ENCODE measurements at places on chromosomes 16 and 17. TPM values are rescaled to one million over a fixed set of nuclear protein-coding genes. Genes with fewer than 3 reads are reported as not detected.
A peak's percentile ranks its signal among the peaks of the same experiment; 100 is the strongest.

The KRT39 gene
- total RNA-seq, result 0.35 TPM

The CACNG1 gene
- total RNA-seq, result not detected

DNA sequence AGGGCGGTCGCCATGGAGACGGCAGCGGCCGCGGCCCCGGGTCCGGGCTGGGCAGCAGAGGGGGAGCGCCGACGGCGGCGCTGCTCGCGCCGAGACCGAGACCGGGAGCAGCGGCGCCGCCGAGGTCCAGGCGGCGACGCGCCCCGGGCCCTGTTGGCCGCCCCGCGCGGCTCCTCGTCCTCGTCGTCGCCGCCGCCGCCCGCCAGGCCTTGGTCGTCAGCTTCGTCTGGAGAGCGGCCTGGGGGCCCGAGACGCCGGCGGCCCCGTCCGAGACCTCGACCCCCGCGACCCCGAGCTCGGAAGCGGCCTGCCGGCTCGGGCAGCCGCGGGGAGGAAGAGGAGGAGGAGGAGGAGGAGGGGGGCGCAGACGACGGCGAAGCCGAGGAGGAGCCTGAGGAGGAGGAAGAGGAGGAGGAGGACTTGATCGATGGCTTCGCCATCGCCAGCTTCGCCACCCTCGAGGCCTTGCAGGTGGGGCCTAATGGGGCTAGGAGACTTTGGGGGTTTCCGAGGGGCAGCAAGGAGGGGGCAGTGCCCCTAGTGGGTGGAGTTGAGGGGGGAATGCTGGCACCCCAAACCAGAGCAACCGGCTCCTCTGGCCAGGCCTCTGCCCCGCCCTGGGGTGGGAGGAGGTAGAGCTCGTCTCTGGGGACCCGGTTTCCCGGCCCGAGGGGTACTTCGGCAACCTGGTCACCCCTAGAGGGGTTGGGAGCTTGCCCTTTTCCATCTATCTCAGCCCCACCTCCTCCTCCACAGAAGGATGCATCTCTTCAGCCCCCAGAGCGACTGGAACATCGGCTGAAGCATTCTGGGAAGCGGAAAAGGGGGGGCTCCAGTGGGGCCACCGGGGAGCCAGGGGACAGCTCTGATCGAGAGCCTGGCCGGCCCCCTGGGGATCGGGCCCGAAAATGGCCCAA, 1.5 kb downstream of the FBRS start:
- DNase-seq, result peak; percentile 73

The ITGB3 gene
- total RNA-seq, result 6.6 TPM

DNA sequence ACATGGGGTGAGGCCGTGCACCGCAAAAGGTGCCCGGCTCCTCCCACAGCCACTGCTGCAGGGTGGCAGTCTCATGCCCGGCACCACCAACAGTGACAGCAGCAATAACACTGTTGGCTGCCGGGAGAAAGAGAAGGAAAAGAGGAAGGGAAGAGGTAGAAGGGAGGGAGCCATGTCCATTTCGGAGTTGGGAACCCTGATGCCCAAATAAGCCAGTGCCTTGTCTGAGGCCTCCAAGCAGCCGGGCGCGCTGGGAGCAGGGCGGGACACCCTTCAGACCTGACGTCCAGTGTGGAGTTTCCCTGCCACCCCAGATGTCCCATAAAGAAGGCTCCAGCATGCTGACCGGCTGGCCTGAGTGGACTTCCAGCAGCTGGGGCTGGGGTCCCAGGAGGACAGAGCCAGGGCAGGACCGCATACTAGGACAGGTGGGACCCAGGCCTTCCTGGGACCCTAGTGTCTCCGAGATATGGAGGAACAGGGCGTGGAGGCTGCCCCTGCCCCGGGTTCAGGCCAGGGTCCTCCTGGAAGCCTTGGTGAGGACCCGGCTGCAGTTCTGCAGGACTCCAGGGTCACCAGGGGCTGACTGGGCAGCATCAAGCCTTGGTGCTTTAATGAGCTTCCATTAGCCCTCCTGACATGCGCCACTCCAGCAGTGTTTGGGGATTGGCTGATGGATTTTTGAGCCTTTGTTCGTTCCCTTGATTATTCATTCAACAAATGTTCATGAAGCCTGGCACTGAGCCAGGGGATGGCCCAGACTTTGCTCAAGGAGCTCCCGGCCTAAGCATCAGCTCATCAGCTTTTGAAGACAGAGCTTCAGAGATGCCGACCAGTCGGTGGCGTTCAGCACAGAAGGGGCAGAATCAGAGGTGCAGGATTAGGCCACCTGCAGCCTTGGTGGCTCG, 223.6 kb upstream of the CIBAR2 start:
- no peak for DNase-seq

The GALR2 gene
- total RNA-seq, result not detected

The PYDC1 gene
- total RNA-seq, result not detected

- no peak for DNase-seq
These were observed 22.5 kb downstream of the VPS53 start for GRCh38 chr17:692116-692515.

The PPY gene
- total RNA-seq, result not detected

GRCh38 chr16:57261806-57262205, 16.7 kb downstream of the ARL2BP start:
- DNase-seq, result peak; percentile 33

- no peak for DNase-seq
These were observed 246.2 kb downstream of the KATNIP start for GRCh38 chr16:27795992-27796614.

- DNase-seq, result no peak
These were observed 5.5 kb downstream of the DOK4 start for GRCh38 chr16:57480754-57481230.

DNA sequence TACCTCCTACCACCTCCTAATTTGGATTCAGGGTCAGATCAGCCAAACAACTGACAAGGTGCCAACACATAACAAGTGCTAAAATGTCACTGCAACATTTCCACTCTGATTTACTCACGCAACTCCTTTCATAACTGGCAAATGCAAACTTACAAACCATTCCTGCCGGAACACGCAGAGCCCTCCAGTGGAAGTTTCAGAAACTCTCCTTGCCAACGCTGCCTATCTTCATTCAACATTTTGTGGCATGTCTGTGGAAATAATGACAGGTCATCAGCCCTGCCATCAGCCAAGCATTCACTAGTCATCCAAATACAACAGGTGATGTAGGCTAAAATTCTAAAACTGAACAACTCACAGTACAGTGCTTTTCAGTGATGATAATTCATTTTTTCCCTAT, 37.7 kb upstream of the OR3A1 start:
- DNase-seq, result no peak

The CLDN7 gene
- total RNA-seq, result 117 TPM

The HSD17B2 gene
- 3.1 TPM for total RNA-seq

- no peak for DNase-seq
These were observed 7.4 kb downstream of the GNAO1 start for GRCh38 chr16:56198755-56199114.

DNA sequence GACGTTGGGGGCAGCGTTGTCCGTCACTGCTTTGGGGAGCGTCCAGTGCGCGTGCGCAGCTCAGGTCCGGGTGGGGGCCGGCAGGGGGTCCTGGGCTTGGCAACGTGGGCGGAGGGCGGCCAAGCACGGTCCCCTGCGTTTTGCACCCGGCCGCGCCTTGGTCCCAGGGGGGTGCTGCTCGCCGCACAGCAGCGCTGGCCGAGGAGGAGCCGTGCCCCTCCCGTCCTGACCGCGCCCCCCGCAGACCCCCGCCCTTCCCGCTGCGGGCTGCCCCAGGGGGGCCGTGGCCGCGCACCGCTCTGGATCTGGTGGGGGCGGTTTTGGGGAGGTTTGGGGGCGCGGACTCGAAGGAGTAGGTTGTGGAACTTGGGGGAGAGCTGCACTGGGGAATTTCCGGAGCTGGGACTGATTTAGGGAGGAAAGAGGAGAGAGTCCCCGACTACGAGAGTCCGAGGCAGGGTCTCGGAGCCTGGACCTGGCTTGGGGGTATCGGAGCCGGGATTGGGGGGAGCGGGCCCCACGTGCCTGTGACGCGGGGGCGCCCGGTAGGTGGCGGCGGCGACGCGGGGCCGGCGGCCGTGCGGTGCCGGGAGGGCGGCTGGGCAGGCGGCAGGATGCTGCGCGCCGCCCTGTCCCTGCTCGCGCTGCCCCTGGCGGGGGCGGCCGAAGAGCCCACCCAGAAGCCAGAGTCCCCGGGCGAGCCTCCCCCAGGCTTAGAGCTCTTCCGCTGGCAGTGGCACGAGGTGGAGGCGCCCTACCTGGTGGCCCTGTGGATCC, at the start of gene SLC9A5:
SLC9A5 (plus strand) TSS at position 579 of the 777 bp plus-strand sequence; CDS start at position 615, 36 bp downstream.
- peak; percentile 74 for DNase-seq

- no peak for DNase-seq
These were observed 66.1 kb upstream of the BCAR1 start for GRCh38 chr16:75317532-75317931.

- no peak for DNase-seq
These were observed 39.7 kb downstream of the ERCC4 start for GRCh38 chr16:13959626-13960025.

The DOC2A gene
- 2.6 TPM for total RNA-seq

The TM4SF5 gene
- total RNA-seq, result not detected

- DNase-seq, result no peak
These were observed 1.9 kb upstream of the PLD6 start for GRCh38 chr17:17207998-17208397.

The UTS2R gene
- not detected for total RNA-seq

DNA sequence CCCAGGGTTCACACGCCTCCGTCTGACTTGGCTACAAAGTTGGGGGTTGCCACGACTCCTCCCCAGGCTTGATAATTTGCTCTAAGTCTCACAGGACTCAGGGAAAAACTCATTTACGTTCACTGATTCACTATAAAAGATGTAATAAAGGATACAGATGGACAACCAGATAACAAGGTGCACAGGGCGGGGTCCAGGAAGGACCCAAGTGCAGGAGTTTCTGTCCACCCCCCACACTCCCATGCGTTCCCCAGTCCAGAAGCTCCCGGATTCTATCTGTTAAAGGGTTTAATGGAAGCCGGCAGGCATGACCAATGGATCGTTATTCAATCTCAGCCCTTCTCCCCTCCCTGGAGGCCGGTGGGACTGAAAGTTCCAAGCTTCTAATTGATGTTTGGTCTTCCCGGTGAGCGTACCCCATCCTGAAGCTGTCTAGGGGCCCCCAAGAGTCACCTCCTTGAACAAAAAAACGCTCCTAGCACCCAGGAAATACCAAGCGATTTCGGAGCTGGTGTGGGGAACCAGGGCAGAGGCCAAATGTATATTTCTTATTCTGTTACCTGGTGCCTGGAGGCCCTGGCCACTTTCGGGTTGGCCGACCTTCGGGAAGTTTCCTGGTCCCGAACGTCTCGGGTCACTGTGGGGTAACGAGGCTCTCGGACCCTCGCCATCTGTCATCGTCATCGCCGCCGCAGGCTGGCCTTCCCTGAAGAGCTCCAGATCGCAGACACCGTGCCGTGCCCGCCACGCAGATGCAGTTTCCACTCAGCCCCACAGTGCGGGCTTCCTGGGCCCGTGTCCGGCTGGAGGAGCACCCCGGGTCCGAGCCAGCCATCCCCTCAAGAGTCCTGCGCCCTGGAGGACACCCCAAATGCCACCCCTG, 13.5 kb upstream of the METRNL start:
- peak; percentile 61 for DNase-seq

The SLC52A1 gene
- total RNA-seq, result 0.26 TPM

DNA sequence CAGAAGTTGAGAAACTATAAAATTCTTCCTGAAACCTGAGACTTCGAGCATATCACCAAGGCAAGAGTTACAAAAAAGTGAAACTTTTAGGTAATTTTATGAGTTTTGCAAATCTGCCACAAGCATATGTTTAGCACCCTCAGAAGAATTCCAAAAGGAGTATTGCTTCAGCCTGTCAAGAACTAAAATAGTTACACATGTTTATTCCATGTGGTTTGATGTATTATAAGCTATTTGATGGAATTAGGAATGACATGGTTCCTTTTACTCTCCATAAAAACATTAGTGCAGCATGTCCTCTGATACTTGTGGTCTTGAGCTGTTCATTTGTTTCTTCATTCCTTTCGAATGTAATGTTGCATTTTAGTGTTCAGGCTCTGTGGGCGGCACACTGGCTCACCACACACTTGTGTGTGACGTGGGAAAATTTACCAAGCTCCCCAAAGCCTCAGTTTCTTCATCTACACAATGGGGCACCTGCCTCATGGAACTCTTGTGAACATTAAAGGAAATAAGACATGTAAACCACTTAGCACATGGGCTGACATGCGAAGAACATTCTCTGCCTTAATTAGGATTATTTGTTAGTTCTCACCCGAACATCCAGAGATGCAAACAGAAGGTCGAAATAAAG, 204.2 kb upstream of the FOXF1 start:
- no peak for DNase-seq

The TMEM98 gene
- total RNA-seq, result 72.9 TPM

The CLDN9 gene
- 0.75 TPM for total RNA-seq

DNA sequence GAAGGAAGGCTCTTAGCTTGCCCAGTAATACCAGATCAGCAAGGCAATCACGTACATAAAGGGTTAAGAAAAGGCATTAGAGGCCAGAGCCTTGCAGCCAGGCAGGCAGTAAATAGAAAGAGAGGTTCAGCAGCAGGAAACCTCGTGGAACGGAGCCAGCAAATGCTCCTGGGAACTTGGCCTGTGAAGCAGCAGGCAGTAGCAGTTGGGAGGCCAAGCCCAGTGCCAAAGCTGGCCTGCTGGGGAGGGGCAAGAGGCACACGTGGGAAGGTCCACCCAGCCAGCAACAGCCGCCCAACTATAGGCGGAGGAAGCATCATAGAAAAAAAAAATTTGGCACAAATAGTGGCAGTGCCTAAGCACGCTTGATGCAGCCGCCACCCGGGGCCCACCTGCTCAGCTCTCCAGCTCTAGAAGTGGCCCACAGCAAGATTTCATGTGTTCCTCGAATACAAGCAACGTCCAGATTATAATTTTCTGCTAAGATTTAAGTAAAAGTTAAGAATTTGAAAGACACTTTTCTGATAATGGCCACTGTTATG, 2339.5 kb downstream of the TP53TG3F start:
- peak; percentile 33 for DNase-seq

- DNase-seq, result no peak
These were observed 157.0 kb downstream of the CPPED1 start for GRCh38 chr16:12646490-12647274.

DNA sequence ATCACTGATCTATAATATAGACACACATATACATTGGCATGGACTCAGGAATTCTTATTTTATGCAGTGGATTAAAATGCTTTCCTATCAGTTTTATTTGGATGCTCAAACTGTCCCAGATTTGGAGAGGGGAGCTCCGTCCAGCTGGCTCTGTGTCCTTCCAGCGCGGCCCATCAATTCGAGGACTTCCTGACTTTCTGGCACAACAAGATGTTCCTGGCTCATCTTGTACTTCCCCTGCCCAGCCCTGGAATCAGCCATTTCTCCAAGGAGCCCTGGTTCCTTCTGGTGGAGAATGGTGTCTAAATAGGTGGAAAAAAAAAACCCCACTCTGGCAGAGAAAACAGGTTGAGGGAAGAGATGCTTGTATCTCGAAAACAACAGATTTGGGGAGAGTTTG, 94.5 kb downstream of the CRISPLD2 start:
- DNase-seq, result no peak

The GPR139 gene
- total RNA-seq, result not detected

Data from upper lobe of right lung (tissue), 1 donor.